ENCODE measurements at places on chromosomes 7 and 10.

DNA sequence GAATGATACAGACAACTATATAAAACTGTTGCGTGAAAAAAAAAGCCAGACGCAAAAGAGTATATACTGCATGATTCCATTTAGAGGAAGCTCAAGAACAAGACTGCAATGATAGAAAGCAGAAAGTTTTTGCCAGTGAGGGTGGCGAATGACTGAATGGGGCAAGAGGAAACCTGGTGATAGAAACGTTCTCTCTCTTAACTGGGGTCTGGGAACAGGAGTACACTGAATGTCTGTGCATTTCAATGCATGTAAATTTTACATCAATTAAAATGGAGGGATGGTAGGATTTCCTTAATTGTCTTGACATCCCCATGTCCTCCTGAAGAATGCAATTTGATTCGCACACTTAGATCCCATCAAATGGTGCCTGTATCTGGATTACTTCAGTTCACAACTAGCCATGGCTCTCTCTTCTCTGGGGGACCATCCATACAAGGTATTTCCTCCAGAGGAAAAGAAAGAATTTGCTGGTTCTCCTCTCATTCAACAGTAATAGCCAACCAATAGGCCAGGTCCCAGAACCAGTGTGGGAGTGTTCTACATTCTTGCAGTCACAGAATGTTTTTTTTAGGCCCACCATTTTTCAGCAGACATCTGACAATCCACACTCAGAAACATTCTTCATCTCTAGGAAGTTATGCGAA, 221.0 kb upstream of the KLF14 start:
- H3K4me3 ChIP-seq, result peak overlapping the region; percentile 4
- H3K36me3 ChIP-seq, result no peaks in the 10 kb centered on the region
- DNase-seq, result no peak
- H3K27me3 ChIP-seq, result no peaks in the 10 kb centered on the region
- H3K27ac ChIP-seq, result peak overlapping the region; percentile 91
- H3K4me1 ChIP-seq, result peaks cover 74% of the 10 kb centered on the region

- H3K4me1 ChIP-seq, result no peaks in the 10 kb centered on the region
- H3K4me3 ChIP-seq, result no peak overlapping the region
- H3K36me3 ChIP-seq, result no peaks in the 10 kb centered on the region
- no peaks in the 10 kb centered on the region for H3K27me3 ChIP-seq
- no peak overlapping the region for H3K27ac ChIP-seq
Measured at GRCh38 chr10:120841522-120842189, 9.5 kb upstream of the WDR11 start.

DNA sequence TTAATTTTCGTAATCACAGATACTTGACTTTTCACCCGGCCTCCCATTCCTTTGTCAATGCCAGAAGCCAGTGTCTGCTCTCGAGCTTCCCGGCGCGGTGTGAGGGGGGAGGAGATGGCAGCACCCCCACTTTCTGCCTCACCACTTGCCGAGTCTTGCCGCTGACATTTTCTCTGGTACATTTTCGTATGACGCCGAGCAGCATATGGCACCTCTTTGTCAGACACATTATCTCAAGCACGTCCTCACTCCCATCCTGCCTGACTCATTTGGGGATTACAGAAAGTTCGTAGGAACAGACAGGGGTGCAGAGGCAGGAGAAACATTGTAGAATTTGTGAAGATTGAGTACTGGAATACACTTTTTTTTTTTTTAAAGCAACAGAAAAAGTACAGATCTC, 60.8 kb upstream of the SORCS3 start:
- no peaks in the 10 kb centered on the region for H3K4me1 ChIP-seq
- H3K27ac ChIP-seq, result no peak overlapping the region
- DNase-seq, result no peak
- H3K27me3 ChIP-seq, result no peaks in the 10 kb centered on the region
- no peak overlapping the region for H3K4me3 ChIP-seq

GRCh38 chr10:78196964-78197363, 163.3 kb downstream of the RPS24 start:
- no peak overlapping the region for H3K27ac ChIP-seq
- DNase-seq, result no peak
- H3K4me3 ChIP-seq, result no peak overlapping the region
- no peaks in the 10 kb centered on the region for H3K4me1 ChIP-seq
- no peaks in the 10 kb centered on the region for H3K27me3 ChIP-seq

- peak within 1 kb of the TSS; percentile 88 for H3K4me3 ChIP-seq
- peaks cover 18% of the 10 kb centered on the region for H3K27me3 ChIP-seq
- H3K36me3 ChIP-seq, result no peaks in the 10 kb centered on the region
- H3K27ac ChIP-seq, result no peak within 1 kb of the TSS
- H3K4me1 ChIP-seq, result peaks cover 37% of the 10 kb centered on the region
- DNase-seq, result no peak
Measured at GRCh38 chr10:102418622-102419268, at the start of gene PSD. TSS of gene PSD (minus strand) at chr10:102418785. CDS start at chr10:102417038, 1,747 bp downstream.
